ENCODE measurements at places on chromosomes 7 and 10.

- DNase-seq, result no peak
Measured at GRCh38 chr10:61634746-61635145, 28.0 kb upstream of the CABCOCO1 start.

- no peak for DNase-seq
Measured at GRCh38 chr10:1395481-1396296, 339.5 kb downstream of the WDR37 start.

GRCh38 chr7:69457595-69458504, 140.4 kb upstream of the AUTS2 start:
- DNase-seq, result no peak

- DNase-seq, result no peak
Measured at GRCh38 chr10:44949127-44949802, 10.3 kb upstream of the RASSF4 start.

DNA sequence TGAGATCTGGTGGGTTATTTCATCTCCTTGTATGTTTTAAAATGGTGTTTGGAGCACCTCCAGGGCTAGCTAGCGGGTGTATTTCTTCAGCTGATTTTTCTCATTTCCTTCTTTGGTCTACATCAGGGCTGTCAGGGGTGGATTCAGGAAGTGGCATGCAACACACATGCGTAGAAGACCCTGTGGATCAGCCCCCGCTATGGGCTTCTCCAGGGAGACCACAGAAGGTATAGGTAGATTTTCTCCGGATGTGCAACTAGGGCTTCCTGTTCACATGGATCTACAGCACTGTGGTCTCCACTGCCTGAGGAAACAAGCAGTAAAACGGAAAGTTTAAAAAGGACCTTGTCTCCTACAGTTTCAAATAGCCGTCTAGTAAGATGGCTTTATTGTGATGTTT, 10.4 kb downstream of the NUB1 start:
- DNase-seq, result peak; percentile 43

- DNase-seq, result no peak
Measured at GRCh38 chr10:44961230-44961571, 1.6 kb downstream of the RASSF4 start.

DNA sequence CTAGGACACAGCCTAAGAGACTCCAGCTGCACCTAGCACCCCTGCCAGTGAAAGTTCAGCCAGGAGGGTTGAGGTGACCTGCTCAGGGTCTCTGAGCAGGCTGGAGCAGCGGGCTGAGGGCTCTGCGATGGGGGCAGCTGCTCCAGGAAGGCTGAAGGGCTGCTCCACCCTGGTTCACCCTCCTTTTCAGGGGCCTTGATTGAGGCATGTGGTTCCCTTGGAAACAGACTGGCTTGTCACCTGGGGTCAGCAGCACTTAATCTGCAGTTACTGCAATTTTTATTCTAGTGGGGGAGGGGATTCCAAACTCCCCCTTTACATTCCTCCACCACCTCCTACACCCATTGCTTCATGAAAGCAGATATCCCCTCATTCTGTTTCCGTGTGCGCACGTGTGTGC, 85.3 kb upstream of the UNC5B start:
- no peak for DNase-seq

- no peak for DNase-seq
Measured at GRCh38 chr10:65911151-65911835, 1014.5 kb upstream of the LRRTM3 start.

DNA sequence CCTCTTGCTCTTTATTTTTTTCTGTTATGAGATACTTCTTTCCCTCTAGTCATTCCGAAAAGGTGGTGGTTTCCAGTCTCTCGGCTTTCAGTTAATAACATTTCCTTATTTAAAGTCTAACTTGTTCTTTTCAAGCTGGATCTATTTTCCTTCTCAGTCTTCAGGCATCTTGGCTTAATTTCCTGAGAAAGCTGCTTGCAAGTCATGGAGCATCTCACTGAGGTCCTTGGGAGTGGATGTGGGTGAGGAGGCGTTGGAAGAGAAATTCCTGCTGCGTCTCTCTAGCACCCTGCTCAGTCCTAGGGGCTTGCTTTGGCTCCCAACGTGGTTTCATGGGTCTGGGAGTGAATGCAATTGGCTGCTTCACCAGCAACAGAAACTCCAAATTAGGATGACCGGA, 210.2 kb upstream of the MKI67 start:
- DNase-seq, result no peak

GRCh38 chr7:36898186-36898585, 173.9 kb upstream of the AOAH start:
- DNase-seq, result no peak

All from GM10248 (cell line).